ENCODE measurements at places on chromosomes 1 and 21. TPM values are rescaled to one million over a fixed set of nuclear protein-coding genes. Genes with fewer than 3 reads are reported as not detected.

DNA sequence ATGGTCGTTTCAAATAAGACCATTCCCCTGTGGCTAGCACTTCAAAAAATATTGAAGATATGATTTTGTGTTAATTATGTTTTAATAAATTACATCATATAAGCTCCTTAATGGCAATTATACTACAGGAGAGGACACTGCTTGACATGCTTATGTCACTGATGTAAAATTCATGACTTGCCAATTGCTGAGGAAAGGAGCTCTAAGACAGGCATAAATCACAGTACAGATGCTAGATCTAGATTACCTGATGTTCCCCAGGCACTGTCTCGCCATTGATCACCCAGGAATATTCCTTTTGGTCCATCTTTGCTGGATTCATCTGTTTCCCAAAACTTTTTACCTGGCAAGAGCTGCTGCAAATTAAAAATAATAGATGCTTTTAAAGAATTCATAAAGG lies 58.8 kb downstream of the PUM1 start:
- DNase-seq, result no peak

- DNase-seq, result no peak
Measured at GRCh38 chr1:219177363-219177762, 3.7 kb downstream of the LYPLAL1 start.

GRCh38 chr1:155012776-155013602 lies 10.4 kb downstream of the ZBTB7B start:
- DNase-seq, result no peak

DNA sequence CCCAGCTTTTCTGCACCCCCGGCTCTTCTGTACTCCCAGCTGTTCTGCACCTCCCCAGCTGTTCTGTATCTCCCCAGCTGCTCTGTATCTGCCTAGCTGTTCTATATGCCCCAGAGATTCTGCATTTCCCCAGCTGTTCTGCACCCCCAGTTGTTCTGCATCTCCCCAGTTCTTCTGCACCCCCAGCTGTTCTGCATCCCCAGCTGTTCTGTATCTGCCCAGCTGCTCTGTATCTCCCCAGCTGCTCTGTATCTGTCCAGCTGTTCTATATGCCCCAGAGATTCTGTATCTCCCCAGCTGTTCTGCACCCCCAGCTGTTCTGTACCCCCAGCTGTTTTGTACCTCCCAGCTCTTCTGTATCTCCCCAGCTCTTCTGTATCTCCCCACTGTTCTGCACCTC lies 41.1 kb downstream of the UMODL1 start:
- DNase-seq, result peak; percentile 73

- no peak for DNase-seq
Measured at GRCh38 chr1:92444351-92444750, 42.4 kb downstream of the GFI1 start.

DNA sequence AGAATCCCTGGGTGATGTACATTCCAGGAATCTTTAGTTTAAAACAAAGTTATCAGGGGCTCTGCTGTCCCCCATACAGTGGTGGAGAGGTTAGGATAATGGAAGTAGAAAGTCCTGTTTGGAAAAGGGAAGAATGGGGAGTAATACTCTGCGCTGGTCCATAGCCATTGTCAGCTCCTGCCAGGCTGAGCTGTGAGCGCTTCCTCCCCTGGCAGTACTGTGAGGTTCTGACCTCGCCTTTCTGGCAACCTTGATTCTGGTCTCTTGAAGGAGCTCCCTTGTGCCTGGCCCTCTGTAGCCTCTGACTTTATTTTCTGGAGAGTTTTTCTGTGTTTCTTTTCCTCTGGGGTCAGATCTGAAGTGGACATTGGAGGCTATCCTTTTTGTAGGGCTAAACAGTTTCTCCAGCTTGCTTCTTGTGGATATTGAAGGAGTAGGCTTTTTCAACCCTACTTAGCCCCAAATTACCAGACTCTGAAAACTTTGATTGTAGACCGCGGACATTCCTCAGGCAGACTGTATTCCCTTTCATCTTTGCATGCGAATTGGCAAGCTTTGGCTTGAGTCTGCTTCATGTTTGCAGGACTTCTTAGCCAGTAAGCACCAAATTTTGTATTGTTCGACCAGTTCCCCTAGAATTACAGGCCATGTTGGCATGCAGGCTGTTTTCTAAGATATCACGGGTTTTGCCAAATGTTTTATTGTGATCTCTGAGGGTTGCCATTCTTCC lies 13.8 kb downstream of the UBE4B start:
- no peak for DNase-seq

GRCh38 chr1:92367496-92367895 lies 68.6 kb downstream of the RPAP2 start:
- DNase-seq, result no peak

GRCh38 chr1:3417082-3417739 lies 37.3 kb upstream of the ARHGEF16 start:
- no peak for DNase-seq

DNA sequence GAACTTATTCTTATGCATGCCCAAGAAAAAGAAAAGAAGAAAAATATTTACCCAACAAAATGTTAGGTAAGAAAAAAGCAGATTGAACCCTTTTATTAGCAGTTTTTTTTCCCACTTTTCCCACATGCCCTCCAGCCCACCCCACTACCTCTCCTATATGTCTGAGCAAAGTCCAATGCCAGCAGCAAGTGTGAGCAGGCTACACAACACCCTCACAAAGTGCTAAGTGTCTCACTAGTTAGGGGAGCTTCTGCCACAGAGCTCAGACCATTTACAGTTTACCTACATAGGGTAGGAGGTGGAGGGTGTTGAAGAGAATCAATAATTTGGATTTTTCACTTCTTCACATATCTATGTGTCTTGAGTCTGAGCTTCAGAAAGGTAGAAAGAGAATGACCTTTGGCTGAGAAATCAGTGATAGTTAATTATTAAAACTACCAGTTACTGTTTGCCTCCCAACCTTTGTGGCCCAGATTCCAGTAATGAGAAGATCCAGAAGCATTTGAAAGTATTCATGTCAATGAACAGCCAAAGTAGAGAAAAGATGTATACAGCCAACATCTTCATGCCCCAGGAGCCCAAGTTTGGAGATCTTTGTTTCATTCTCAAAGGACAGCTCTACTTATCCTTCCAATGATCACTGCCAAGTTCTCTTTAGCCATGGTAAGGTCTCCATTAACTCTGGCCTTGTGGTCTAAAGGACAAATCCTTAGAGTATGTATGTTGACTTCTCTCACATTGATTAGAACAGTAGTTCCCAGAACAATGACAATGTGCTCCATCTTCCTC lies 26.2 kb downstream of the OR10J5 start:
- DNase-seq, result no peak

- DNase-seq, result peak; percentile 98
Measured at GRCh38 chr1:45521413-45522323, at the start of gene PRDX1. TSS of gene PRDX1 (minus strand) at chr1:45521884. CDS start at chr1:45519043, 2,841 bp downstream.

- DNase-seq, result no peak
Measured at GRCh38 chr1:6051423-6051822, 5.7 kb downstream of the KCNAB2 start.

DNA sequence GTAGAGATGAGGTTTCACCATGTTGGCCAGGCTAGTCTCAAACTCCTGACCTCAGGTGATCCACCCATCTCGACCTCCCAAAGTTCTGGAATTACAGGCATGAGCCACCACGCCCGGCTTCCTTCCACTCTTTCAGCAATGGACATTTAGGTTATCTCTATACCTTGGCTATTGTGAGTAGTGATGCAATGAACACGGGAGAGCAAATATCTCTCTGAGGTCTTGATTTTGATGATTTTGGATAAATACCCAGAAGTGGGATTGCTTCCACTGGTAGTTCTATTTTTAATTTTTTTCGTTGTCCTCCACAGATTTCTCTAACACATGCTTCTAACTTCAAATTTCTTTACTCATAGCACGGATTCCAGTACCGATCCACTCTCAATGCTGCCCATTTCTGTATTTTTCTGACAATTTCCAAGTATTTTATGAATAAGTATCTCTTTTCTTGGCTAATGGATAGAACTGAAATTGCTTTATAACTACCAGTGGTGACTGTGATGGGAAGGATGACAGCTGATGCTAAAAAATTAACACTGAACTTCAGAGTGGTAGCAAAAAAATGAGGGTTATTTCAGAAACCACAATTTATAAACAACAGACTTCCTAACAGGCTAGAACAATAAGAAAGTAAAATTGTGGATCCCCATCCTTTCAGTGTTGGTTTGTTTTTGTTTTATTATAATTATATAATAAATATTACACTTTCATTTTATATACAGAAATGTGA lies 327.5 kb upstream of the RUNX1 start:
- DNase-seq, result no peak

DNA sequence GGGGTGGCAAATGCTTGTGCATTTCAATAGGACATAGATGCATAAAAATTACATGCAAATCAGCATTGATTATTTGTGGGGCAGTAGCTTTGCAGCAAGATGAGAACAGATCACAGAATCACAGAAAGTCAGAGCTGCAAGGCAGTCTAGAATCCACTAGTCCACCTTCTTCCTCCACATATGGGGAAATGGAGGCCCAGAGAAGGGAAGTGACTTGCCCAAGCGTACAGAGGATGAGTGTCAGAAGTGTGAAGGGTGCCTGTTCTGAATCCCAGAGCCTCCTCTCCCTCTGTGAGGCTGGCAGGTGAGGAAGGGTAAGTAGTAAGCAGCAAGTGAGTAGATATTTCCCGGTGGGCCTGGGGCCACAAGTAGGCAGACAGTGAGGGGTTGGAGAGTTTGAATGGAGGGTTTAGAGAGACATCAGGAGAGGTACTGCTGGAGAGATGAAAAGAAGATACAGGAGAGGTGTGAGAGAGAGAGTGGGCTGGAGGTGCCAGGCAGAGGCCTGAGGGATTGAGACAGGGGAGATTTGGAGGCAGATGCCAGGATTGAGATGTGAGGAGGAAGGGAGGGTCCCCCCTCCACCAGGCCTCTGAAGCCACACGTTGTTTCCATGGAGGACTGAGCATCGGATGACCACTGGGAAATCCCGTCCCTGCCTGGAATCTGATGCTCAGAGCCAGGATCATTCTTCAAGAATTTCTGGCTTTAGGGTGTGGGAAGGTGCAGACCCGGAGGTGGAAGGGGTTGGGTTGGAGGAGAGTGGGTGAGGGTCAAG lies 4.8 kb upstream of the MYOG start:
- peak; percentile 60 for DNase-seq

The BCAR3 gene
- total RNA-seq, result 22.7 TPM

The DNAJC28 gene
- total RNA-seq, result 2.8 TPM

The CENPF gene
- total RNA-seq, result 30.1 TPM

The ADSS2 gene
- 31.8 TPM for total RNA-seq

The GJB5 gene
- 3.1 TPM for total RNA-seq

The HPDL gene
- total RNA-seq, result 0.21 TPM

The GUCA2A gene
- total RNA-seq, result not detected

Data from tongue (tissue), 3 donors.